Mesothelial cell of epicardium (in vitro differentiated cells): ENCODE measurements at places on chromosomes 2 and 18. TPM values are rescaled to one million over a fixed set of nuclear protein-coding genes. Genes with fewer than 3 reads are reported as not detected.

The TDRD15 gene
- not detected in 3 replicates for total RNA-seq

The PSME4 gene
- total RNA-seq: 62.2 to 68.3 TPM (median 65.4 TPM) in 3 replicates

The TTN gene
- total RNA-seq: 0.84 to 1.2 TPM (median 1.0 TPM) in 3 replicates

The IL36B gene
- not detected in 3 replicates for total RNA-seq

The HOXD12 gene
- total RNA-seq: 0.27 to 0.40 TPM (median 0.27 TPM) in 3 replicates

The CPSF3 gene
- total RNA-seq: 44.9 to 47.3 TPM (median 45.1 TPM) in 3 replicates

The GAREM2 gene
- total RNA-seq: 25.0 to 27.5 TPM (median 26.4 TPM) in 3 replicates

The FAM110C gene
- 6.4 to 9.7 TPM (median 7.8 TPM) in 3 replicates for total RNA-seq

The CCDC74A gene
- 9.6 to 11.0 TPM (median 10.9 TPM) in 3 replicates for total RNA-seq

The MARCHF4 gene
- total RNA-seq: 0.05 to 0.09 TPM (median 0.09 TPM) in 3 replicates

The ARMC9 gene
- 49.8 to 52.3 TPM (median 51.6 TPM) in 3 replicates for total RNA-seq

The LRP1B gene
- total RNA-seq: 1.7 to 1.9 TPM (median 1.8 TPM) in 3 replicates

The FOXI3 gene
- total RNA-seq: 0.24 to 0.40 TPM (median 0.27 TPM) in 3 replicates

The LCT gene
- 0.05 TPM in 1 of 3 replicates, not detected in the others for total RNA-seq

The CFAP53 gene
- total RNA-seq: 0.44 to 0.70 TPM (median 0.65 TPM) in 3 replicates

The RPIA gene
- 22.5 to 23.5 TPM (median 23.3 TPM) in 3 replicates for total RNA-seq

The C2orf80 gene
- total RNA-seq: not detected in 3 replicates

The SIX3 gene
- total RNA-seq: not detected in 3 replicates

The CXCR1 gene
- not detected in 3 replicates for total RNA-seq

The INPP1 gene
- 18.4 to 20.6 TPM (median 20.3 TPM) in 3 replicates for total RNA-seq

The ZNF24 gene
- 55.3 to 61.4 TPM (median 58.0 TPM) in 3 replicates for total RNA-seq

The TCF7L1 gene
- 44.4 to 48.3 TPM (median 45.7 TPM) in 3 replicates for total RNA-seq

The PDCD1 gene
- total RNA-seq: not detected in 3 replicates

The FNDC4 gene
- 8.1 to 8.4 TPM (median 8.4 TPM) in 3 replicates for total RNA-seq

The PLGLB2 gene
- 7.4 to 8.1 TPM (median 7.5 TPM) in 3 replicates for total RNA-seq

The CACNB4 gene
- 3.3 to 4.1 TPM (median 3.5 TPM) in 3 replicates for total RNA-seq

The CFAP65 gene
- total RNA-seq: not detected in 3 replicates

The BCL11A gene
- 139 to 142 TPM (median 141 TPM) in 3 replicates for total RNA-seq

The SERPINB11 gene
- total RNA-seq: not detected in 3 replicates

The FBLN7 gene
- total RNA-seq: 1.9 to 2.4 TPM (median 2.2 TPM) in 3 replicates
